ENCODE measurements at places on chromosomes 6 and 20.

DNA sequence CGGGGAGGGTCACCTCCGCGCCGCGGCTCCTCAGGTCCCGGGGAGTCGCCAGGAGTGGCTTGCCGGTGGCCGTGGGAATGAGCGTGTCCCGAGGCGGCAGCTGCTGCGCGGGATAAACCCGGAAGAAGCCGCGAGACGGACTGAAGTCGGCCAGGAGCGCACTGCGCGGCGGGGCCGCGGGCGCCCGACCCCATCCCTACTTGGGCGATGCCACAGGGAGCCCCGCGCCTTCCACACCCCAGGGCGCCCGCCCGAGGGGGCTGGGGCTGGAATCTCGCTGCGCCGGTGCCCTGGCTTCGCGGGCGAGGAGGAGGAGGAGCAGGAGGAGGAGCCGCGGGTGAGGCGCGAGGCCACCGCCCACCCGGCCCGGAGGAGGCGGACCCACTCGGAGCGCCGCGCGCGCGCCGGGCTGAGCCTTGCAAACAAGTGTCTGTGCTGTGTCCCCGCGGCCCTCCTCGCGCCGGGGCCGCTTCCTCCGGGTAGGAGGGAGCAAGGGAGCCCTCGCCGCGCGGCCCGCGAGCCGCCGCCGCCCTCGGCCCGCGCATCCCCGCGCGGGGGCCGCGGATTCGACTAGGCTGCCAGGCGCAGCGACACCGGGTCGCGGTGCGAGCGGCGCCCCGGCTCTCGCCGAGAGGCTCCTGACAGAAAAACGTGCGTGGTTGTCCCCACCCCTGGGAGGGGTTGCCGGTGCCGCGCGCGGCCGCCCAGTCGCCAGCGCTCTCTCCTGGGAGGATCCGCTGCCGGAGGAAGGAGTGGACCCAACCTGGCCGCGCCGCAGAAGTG, at the start of gene ZDHHC14:
ZDHHC14 (plus strand) TSS at position 412 of the 783 bp plus-strand sequence.
- peak; percentile 95 for DNase-seq

DNA sequence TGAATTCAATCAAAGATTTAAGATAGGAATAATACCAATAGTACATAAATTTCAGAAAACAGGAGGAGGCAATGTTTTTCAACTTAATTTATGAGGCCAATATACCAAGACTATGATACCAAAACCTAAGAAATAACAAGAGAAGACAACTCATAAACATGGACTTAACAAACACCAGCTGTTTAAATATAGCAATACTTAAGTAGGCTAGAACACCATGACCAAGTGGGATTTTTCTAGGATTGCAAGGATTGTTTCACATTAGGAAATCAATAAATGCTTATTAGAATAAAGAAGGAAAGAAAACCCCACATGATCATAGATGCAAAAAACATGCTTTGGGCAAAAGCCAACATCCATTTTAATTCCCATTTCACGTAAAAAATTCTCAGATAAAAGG, 355.1 kb downstream of the EPM2A start:
- peak; percentile 59 for DNase-seq

- no peak for DNase-seq
Measured at GRCh38 chr20:9490161-9490560, 24.2 kb upstream of the LAMP5 start.

GRCh38 chr6:168009331-168009730, 11.9 kb downstream of the KIF25 start:
- DNase-seq = no peak

GRCh38 chr6:128365520-128366160, 154.8 kb downstream of the PTPRK start:
- DNase-seq = no peak

DNA sequence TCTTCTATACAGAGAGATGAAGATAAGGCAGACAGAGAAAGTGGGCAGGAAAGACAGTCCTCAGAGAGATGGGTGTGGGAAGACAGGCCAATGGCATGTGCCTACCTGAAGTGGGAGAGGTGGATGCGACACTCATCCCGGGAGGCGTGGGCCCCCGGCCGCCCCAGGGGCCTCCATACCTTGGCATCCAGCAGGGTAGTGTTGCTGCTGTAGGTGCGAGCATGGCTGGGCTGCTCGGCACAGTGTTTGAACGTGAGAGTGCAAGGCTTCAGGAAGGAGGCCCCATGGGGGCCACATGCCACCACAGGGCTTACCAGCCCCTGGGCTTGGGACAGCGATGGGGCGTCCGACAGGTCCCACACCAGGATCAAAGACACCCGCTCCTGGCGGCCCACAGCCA, 5.2 kb downstream of the UNC5CL start:
- DNase-seq = no peak

DNA sequence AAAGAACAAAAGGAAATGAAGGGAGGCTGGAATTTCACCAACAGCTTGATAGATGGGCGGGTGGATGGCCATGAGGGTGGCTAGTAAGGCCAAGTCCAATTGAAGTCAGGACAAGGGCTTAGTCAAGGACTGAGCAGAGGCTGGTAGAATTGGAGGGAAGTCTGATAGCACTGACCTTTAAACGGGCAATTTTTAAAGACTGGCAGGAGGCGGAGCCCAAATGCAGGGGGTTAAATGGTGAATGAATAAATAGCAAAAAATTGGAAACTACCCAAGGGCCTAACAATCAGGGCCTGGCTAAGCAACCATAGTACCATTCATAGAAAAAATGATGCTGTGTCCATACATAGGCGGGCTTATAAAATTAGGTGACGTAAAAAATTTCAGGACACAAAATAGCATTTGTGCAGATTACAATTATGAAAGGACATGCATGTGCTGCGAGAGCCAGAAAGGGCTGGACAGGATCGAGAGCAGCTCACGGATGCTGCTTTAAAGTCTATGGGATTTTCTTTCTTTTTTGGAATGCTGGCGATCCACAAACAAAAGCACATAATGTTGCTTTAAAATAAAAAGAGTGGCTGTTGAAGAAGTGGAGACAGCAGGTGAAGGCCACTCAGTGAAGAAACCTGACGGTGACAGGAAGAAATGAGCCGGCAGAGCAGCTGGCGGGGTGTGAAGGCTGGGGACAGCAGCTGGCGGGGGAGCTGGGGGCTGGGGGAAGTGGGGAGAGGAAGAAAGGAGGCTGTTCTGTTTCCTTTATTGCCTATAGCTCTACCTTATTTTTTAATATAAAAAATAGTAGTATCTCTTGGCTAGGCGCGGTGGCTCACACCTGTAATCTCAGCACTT, 42.8 kb upstream of the TAF8 start:
- no peak for DNase-seq

GRCh38 chr20:49444553-49444990, 37.9 kb downstream of the KCNB1 start:
- DNase-seq = no peak

GRCh38 chr6:30828027-30828962, 56.0 kb upstream of the DDR1 start:
- DNase-seq = peak; percentile 95

DNA sequence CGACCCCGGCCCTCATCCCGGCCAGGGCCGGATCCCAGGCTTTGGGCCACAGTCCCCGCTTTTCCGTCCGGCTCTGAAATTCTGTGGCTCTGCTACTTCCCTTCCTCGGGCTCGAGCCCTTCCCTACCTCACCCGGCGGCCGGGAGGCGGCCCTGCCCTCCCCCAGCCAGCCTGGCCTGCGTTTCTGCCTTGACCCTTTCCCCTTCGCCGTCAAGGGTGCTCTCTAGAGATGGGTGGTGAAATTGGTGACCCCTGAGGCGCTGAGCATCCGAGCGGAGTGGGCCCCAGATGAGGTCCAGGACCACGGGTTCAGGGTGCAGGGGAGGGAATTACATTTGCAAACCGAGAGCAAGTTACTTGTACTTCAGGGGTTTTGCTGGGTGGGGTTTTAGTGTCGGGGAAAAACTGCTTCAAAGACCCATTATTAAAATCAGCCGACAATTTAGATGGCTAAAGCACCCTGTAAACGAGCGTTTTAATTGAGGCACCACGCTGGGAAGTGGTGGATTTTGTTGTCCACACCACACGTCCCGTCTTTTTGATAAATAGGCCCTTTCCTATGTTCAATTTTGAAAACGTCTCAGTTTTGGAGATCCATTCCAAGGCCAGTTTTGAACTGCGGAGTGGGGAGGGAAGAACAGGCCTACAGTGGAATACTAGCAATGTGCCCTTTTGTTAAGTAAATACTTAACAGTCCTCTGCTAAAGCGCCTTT, 9.9 kb downstream of the TFAP2A start:
- peak; percentile 37 for DNase-seq

GRCh38 chr6:4940416-4940815, 63.4 kb downstream of the RPP40 start:
- DNase-seq = no peak

GRCh38 chr20:8587251-8587650, 455.2 kb downstream of the PLCB1 start:
- DNase-seq = peak; percentile 15

DNA sequence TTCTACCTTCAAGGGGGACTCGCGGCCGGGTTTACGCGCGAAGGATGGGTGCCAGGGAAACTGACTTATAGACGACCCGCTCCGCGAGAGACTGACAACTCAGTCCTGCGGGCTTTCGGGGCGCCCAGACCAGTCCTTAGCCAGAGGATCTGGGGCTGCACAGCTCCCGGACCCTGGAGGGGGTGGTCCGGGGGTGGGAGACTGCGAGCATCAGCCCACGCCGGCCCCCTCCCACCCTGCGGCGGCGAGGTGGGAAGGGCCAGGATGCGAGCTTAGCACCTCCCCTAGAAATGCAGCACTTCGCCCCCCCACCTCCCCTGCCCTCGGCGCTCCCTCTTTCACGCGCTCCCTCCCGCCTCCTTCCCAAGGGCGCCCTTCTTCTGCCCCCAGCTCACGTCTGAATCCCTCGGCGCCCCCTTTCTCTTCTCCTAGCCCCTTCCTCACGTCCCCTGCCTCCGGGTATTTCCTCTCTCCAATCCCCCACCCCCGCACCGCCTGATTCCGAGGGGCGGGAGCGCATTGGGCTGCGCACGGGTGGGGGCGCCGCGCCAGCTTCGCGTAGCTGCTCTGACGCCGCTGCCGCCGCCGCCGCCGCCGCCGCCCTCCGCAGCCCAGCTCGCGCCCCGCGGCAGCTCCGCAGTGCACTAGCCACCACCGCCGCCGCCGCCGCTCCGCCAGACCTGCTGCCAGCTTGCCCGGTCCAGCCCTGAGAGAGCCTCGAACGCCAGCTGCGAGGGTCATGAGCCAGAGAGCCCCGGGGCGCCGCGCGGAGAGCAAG, at the start of gene SLC32A1:
SLC32A1 (plus strand) TSS at position 639 of the 778 bp plus-strand sequence. CDS start 239 bp downstream, outside the sequence.
- no peak for DNase-seq

DNA sequence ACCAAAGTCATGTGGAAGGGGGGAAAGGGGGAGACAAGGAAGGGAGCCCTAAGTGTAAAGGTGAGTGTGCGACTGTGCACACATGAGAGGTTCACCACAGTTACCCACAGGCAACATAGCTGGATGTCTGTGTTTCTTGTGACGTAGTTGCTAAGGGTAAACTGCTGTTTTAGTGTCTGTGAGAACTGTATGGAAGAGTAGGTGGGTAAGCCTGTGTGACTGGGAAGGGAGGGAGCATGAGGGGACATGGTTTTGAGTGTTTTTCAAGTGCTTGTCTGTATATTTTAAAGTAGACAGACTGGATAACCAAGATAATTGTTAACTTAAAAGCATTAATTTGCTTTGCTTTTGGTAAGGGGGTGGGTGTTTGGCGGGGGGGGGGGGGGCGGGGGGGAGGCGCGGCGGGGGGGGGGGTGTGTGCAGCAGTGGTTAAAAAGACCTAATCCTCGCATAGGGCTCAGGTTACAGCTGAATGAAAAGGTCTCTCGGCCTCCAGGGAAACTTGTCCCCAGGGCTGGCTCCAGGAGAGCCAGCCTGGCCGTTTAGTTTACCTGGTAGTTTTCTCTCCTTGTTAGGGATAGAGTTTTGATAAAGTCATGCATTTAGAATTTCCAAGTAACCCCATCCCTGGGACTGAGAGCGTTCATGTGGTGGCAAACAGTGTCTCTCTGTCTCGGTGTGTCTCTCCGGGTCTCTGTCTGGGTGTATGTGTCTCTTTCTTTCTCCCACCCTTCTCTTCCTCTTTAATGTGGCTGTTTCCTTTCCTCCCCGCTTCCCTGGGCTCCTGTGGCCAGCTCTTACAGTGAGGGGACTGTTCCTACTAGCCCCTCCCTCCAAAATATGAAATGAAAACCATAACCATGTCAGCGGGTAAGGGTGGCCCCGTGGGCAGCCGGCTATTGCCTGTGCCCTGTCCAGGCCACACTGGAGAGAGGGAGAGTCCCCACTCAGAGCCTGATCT, 3.4 kb downstream of the SCUBE3 start:
- DNase-seq = peak; percentile 22

DNA sequence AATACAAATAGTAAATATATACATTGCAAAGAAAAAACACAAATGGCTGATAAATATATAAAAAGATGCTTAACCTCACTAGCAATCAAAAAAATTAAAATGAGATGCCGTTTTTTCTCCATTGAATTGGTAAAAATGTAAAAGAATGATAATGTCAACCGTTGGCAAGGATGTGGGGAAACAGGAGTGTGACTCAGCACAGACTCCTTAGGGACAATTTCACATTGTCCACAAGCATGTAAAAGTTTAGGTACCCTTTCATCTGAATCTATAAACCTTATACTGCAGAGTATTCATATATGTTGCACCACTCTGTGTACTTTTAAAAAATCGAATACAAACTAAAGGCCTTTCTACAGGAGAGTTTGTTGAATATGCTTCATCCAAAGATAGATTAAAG, 143.1 kb upstream of the RREB1 start:
- DNase-seq = no peak

DNA sequence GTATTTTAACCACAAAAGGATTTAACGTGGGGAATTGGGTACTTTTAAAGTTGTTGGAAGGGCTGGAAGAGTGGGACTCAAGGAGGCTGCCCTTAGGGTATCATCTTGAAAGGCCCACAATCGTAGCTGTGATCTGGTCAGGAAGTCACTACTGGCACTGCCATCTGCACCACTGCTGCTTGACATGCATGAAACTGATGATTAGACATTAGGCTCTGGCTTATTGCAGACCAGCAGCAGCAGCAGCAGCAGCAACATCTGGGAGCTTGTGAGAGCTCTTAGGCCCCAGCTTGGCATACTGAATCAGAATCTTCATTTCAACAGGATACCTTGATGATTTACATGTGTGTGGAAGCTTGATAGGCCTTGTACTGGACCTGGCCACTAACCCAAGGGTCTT, 68.6 kb downstream of the PHF20 start:
- peak; percentile 3 for DNase-seq

- no peak for DNase-seq
Measured at GRCh38 chr6:55937951-55938690, 62.7 kb upstream of the BMP5 start.

DNA sequence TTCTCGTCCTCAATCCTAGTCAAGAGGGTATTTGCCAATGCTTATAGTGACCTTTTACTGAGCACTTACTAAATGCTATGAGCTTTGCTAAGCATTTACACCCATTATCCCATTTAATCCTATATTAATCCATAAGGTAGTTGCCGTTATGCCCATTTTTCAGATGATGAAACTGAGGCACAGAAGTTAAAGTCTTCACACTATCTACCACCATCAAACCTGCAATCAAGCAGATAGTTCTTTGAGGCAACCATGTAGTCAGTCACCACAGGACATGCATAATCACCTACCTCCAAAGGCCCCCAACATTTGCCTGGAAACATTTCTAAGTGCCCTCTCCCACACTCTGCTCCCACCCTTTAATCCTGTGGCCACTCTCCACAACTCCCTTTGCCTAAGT, 149.6 kb downstream of the LY86 start:
- no peak for DNase-seq
